ENCODE measurements at places on chromosomes 7 and 10.

DNA sequence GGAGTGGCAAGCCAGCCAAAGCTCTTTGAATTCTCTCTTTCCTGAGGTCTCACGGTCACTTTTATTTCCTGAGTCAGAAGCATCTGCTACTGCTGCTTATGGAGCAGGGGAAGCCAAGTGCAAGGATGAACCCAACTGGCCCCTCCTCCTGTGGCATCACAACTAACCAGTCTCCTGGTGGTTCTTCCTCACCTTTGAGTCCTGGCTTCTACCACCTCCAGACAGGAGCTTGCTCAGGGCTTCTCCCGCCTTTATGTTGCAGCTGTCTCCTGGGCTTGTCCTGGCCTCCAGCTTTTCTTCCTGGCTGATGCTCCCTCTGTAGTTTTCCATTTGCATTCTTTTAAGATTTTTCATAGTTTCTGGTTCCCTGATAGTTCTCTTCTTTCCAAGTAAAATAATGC is 349.7 kb upstream of the NRP1 start:
- no peak for DNase-seq

GRCh38 chr10:60735244-60735643 is 43.0 kb upstream of the CDK1 start:
- DNase-seq = no peak

DNA sequence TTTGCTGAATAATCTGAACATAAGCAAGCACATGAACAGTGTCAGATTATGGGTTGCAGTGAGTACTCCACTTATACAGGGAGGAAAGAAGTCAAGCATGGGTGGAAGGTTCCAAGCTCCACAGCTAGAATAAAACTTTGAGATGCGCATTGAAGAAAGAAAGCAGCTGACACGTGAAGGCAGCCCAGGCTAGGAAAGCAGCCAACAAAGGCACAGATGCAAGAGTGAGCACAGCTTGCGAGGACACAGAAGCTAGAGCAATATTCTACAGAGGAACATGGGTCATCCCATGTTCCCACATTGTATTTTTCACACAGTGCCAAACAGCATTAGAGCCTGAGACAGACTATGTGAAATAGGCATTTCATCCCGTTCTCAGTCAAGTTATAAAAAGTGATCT is 194.6 kb upstream of the TBX20 start:
- no peak for DNase-seq

DNA sequence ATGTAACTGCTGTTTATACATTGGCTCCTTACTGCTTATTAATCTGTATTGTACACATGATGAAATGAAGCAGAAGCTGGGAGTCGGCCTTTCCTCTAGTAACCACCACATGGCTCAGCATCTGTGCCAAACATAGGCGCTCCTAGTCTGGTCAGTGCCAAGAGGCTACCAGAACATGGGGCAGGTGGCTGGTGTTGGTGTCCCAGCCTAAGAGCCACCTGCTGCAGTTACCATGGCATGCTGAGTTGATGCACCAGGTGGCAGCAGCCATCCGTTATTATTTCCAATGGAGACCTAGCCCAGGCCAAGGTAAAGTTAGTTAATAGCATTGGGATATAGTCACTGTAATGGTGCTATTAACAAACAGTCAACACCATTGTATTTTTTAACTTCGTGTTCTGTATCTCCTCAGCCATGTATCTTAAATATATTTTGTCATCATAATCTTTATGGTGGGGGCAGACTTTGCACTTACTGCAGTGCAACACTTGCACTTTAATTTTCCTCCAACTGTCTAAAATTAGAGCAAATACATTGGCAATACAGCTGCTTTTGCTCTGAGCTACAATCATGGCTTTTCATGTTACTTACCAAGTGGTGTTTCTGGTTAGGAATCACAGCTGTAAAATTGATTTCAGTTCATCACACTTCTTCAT is 33.1 kb downstream of the HBP1 start:
- DNase-seq = no peak

DNA sequence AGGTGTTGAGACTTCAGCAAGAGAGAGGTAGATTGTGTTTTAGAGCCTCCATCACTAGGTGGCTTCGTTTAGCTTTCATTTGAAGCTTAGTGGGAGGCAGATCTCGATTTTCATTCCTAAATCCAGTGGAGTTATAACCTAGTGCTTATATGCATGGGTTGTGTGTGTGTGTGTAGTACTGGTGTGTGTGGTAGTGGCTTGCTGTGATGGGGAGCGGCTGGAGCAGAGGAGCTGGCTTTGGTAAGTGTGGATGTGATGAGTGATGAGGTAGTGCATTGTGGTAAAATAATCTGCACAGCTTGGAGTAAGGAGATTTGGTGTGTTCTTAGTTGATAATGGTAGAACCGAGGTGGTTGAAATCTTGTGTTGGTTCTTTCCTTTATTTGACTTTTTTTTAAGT is 43.2 kb downstream of the AP3M1 start:
- no peak for DNase-seq

- DNase-seq = no peak
Measured at GRCh38 chr7:134686786-134687185, 40.1 kb downstream of the BPGM start.

DNA sequence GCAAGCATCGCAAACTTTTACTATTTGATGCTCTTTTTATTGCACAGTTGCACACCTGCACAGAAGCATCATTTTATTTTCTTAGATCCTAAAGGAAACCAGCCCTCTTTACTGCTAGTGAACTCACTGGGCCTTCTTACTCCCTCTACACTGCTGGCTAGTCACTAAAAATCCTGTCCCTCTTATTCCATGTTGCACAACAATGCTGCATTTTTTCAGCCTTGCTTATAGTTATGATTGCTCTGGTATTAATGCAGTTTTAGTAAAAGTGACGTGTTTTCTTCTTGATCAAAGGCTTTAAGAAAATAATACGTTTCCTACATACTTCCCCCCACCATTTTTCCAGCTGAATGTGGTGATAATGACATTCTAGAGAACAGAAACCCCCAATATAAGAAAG is 132.9 kb upstream of the FAM3C start:
- no peak for DNase-seq

- peak; percentile 60 for DNase-seq
Measured at GRCh38 chr10:3935141-3935540, 150.1 kb upstream of the KLF6 start.

DNA sequence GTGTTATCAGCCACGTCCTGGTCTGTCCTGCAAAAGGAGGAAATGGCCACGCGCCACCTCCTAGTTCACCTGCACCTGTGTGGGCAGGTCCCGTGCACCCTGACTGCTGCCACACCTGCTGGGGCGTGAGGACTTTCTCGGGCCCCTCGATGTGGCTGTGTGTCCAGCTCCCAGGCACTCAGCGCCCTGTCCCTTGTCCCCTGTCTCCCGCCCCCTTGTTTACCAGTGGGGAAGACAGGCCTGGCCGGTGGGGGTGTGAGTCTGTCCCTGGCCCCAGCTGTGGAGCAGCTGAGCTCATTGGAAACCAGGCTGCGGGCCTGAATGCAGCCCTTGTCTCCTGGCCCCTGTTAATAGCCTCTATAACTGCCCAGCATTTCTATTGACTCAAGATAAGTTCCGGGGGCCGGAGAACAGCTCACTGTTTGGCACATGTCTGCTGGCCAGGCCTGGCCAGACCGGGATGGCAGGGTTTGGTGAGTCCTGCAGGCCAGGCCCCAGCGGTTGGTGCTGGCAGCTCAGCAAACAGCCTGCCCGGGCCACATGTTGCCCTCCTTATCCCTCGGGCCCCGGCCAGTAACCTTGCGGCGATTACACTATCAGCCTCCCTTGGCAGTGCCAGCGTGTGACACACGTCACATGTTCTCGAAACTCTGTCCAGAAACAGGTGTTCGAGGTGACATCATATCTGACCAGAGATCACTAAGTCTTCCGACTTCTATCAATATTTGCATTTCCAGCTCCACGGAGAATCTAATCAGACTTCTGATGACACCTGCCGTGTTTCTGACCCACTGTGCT is 52.1 kb downstream of the FOXL3 start:
- no peak for DNase-seq

- DNase-seq = no peak
Measured at GRCh38 chr10:21757185-21757901, 223.3 kb downstream of the MLLT10 start.

DNA sequence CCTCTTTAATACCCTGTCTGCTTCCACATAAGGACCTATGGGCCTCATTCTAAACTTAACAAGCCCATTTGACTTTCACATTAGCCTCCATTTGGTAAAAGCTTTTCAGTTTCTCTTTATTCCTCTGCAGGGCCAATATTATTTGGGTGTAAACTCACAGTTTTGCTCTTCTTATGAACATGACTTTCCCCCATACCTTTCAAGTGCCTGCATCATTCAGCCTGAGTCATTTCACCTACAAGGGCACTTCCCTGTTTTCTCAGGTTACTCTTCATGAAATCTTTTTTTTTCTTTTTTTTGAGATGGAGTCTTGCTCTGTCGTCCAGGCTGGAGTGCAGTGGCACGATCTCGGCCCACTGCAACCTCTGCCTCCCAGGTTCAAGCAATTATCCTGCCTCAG is 1258.1 kb upstream of the CELF2 start:
- DNase-seq = no peak

GRCh38 chr7:2558629-2559282 is at the start of gene IQCE:
Gene IQCE, plus strand, starts transcription at chr7:2558979. Its CDS starts 203 bp downstream, at chr7:2559182.
- peak; percentile 87 for DNase-seq

DNA sequence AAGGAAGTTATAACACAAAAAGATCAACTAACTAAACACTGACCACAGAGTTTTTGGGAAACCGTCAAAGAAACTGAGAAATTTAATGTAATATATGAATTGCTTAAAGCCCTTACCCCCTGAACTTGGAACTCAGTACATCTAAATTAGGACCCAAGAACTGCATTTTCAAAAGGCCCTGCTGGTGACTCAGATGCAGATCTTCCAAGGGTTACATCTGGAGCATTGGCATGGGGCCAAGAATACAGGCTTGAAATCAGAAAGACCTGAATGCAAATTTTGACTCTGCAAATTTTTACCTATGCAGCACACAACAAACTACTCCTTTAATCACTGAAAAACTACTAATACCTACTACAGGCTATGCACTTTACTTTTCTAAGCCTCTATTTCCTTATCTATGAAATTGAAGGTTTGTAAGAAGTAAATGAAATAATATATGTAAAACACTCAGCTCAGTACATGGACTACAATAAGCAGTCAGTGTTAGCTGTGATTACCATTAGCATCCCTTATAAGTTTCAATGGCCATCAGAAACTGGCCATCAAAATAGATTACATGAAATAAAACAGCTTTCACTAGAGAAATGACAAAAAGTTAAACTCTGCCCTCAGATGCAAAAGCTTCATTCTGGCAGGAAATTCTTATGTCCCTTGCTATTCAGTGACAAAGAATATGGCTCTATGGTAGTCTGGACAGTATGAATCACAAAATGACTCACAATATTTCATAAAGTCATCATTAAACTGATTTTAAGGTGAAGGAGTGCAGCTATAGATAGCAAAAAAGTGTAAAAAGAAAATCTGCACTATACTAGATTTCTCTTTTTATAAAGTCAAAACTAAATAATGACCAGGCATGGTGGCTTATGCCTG is 43.6 kb downstream of the NSUN6 start:
- no peak for DNase-seq

DNA sequence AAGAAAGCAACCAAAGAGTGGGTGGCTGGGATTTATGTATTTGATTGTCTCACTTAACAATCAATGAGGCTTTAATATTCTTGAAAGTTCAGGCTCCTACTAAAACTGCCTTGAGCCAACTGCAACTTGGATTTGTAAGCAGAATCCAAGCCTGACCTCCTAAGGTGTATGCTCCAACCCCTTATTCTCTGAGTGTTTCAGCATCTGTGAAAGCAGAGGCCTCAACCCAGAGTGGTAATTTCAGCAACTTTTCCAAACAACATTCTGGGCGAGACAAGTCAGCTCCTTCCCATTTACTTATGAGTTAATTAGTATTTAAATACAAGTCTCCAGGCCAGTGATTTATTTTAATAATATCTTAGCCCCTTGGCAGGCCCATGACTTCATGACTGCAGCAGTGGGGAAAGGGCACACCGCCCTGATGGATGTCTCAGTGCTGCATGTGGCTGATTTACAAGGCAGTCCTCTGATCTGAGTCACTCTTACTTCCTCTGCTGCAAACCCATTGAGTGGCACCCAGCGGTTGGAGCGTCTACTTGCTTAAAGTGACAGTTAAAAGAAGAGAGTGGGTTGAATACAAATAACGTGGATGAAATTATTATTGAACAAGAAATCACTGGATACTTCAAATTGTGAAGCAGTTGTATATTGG is 209.1 kb downstream of the TRIL start:
- DNase-seq = no peak

DNA sequence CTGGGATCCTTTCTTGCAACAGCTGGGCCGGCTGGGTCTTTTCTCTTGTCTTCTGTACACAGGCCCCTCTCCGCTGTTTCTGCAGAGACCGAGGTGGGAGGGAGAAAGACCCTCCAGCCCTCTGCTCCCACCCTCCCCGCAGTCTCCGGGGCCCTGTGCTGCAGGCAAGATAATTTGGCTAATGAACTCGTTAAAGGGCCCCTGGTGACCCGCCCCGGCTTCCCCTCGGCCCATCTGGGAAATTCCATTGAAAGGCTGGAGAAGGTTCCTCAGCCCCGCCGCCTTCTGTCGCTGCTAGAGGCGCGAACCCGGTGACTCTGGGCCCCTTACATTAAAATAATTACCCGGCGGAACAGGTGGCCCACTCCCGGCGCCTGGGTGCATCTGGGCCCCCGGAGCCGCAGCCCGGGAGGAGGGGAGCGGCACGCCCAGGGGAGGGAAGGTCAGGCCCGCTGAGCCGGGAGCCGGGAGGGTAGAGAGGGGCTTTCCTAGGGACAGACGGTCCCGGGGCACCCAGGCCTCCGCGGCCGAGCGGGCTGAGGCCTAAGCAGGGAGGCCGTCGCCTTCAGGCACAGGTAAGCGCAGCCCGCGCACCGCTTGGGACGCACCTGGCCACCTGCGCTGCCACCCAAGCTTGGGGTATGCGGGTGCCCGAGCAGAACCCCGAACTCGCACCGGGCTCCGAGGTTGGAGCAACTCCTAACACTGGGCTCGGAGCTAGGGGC is 7.3 kb upstream of the MNX1 start:
- DNase-seq = no peak

GRCh38 chr10:4678023-4678950 is 147.7 kb upstream of the AKR1E2 start:
- no peak for DNase-seq

GRCh38 chr10:72162978-72163377 is 52.8 kb upstream of the ANAPC16 start:
- DNase-seq = no peak

- DNase-seq = no peak
Measured at GRCh38 chr10:44958196-44958897, 1.3 kb upstream of the RASSF4 start.

DNA sequence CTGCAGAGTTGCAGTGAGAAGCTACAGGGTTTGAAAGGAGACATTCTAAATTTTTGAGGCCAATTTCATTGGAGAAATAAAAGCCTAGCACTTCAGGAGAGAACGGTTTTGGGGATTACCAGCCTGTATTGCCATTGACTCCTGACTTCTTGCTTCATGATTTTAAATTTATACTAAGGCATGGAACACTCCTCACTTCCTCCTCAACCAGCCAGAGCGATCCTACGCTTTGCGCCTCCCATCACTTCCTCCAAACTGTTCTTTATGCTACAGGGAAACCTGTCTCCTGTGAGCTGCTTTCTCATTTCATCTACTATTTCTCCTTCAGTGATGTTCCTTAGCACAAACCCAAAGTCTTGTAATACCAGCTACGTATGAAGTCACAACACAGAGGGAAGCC is 495.1 kb downstream of the SUGCT start:
- DNase-seq = no peak

All from activated CD4-positive, alpha-beta T cell treated with anti-CD3 and anti-CD28 coated beads for 24 hours (primary cell).